Fibroblast of lung (primary cell): ENCODE measurements at places on chromosomes 7 and 10. TPM values are rescaled to one million over a fixed set of nuclear protein-coding genes. Genes with fewer than 3 reads are reported as not detected.

AHR gene
- total RNA-seq = 63.4 and 84.4 TPM in 2 replicates

VWDE gene
- under 0.01 and 0.17 TPM in 2 replicates for total RNA-seq

LLCFC1 gene
- total RNA-seq = not detected in 2 replicates

GPR26 gene
- total RNA-seq = not detected in 2 replicates

NEUROG3 gene
- not detected in 2 replicates for total RNA-seq

CXCL12 gene
- 526 and 611 TPM in 2 replicates for total RNA-seq
